ENCODE measurements at places on chromosomes 16 and 17.

- DNase-seq = peak; percentile 34
Observed at GRCh38 chr16:68190736-68191510, 45.0 kb downstream of the ESRP2 start.

GRCh38 chr17:27541301-27542023 is 85.2 kb downstream of the KSR1 start:
- DNase-seq = no peak

GRCh38 chr16:54974367-54974766 is 43.7 kb downstream of the IRX5 start:
- no peak for DNase-seq

GRCh38 chr17:63974594-63975192 is 2.0 kb upstream of the SCN4A start:
- DNase-seq = peak; percentile 89

DNA sequence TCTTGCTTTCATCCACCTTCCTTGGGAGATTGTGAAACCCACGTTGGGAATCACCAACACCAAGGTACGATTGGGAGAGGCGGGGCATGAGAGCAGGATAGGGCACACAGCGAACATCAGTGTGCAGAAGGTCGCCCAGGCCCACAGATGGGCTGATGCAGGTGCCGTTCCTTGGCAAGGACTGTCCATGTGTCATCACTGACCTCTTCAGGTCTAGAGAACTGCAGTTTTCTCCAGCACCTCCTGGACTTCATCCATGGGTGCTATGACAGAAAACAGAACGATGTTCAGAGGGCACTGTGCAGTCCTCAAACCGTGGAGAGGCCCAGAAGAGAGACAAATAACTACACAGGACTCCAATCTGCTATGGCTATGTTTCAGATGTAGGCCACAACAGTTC is 23.9 kb upstream of the TAT start:
- DNase-seq = no peak

GRCh38 chr16:17364319-17365210 is 106.2 kb downstream of the XYLT1 start:
- DNase-seq = peak; percentile 96

GRCh38 chr17:2707721-2708584 is 3.6 kb downstream of the CLUH start:
- peak; percentile 40 for DNase-seq

DNA sequence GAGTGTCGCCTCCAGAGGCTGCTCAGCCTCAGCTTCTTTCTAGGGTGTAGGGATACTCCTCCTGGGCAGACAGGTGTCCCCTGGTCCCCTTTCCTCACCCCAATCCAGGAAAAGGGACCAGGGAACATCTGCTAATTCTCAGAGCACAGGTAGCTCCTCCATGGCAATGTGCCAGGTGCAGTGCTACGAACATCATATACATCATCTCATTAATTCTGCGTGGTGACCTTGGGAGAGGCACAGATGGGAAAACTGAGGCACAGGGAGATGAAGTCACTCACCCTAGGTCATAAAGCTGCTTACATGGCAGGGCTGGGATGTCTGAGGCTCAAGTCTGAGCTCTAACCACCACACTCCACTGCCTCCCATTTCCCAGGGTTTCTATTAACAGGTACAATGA is 11.7 kb downstream of the HDAC5 start:
- DNase-seq = no peak

GRCh38 chr16:648071-648780 is 939 bp upstream of the WDR90 start:
- peak; percentile 61 for DNase-seq

- DNase-seq = no peak
Observed at GRCh38 chr17:38571833-38572668, 33.7 kb downstream of the SRCIN1 start.

DNA sequence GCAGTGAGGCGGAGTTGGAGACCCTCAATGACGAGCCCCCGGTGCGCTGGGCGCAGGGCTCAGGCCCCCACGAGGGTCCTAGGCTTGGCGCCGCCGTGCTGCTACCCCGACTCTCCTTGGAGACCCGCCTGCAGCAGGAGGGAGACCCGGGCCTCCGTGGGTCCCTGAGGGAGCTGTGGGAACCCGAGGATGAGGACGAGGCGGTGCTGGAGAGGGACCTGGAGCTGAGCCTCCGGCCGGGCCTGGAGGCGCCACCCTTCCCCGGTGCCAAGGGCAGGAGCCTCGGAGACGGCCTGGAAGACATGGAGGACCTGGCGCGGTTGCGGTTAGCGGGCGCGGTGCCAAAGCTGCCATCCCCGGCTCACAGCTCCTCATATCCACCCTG is 2.3 kb downstream of the MYO15B start:
- DNase-seq = no peak

GRCh38 chr16:77991701-77992100 is 30.6 kb upstream of the CLEC3A start:
- DNase-seq = no peak

DNA sequence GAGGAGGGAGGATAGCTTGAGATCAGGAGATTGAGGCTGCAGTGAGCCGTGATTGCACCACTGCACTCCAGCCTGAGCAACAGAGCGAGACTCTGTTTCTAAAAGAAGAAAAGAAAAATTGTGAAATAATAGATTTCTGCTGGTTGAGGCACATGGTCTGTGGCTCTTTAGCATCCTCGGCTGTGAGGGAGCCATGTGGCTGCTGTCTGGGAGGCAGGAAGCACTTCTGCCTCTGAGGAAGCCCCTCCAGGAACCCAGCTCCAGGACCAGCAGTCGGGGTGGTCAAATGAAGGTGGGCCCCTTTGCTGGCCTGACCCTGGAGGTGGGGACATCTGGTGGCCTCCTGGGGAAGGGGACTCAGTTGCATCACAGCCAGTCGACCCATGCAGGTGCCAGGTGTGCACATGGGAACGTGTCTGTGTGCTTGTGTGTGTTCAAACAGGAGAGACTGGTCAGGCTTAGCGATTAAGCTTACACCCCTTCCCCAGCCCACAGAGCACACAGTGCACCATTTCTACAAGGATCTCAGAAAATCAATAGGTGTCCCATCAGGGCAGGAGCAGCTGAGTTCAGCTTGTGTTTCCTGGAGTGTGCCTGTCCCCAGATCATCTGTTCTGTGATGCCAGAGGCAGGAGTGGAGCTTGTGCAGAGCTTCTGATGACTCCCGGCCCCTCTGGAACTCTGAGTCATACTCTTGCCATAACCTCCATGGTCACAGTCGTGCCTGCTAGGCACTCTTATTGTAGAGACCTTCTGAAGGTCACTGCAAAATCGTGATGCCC is 24.3 kb upstream of the MGAT5B start:
- peak; percentile 26 for DNase-seq

GRCh38 chr16:86073103-86073625 is 174.2 kb downstream of the IRF8 start:
- DNase-seq = no peak

- no peak for DNase-seq
Observed at GRCh38 chr17:63452962-63453551, 7.0 kb upstream of the CYB561 start.

DNA sequence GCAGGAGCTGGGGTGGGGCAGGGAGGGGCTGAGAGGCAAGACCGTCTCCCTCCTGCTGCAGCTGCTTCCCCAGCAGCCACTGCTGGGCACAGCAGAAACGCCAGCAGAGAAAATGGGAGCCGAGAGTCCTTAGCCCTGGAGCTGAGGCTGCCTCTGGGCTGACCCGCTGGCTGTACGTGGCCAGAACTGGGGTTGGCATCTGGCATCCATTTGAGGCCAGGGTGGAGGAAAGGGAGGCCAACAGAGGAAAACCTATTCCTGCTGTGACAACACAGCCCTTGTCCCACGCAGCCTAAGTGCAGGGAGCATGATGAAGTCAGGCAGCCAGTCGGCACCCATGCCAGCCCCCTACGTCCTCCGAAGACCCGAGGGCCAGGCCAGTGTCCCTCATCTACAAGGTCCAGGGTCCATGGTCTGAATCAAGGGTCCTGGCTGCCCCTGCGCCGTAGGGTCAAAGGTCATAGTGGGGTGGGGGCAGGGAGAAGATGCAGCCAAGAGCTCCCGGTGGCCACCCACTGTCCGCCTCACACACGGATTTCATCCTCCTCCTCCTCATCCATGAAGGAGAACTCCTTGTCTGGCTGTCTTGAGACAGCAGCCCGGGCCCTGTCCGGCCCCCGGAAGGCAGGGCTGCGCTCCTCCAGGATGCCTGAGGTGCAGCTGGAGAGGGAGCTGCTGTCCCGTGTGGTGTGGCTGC is 23.4 kb upstream of the CPSF4L start:
- no peak for DNase-seq

- DNase-seq = peak; percentile 73
Observed at GRCh38 chr17:64150237-64151015, 20.5 kb upstream of the ERN1 start.

- no peak for DNase-seq
Observed at GRCh38 chr17:82348866-82349265, 10.2 kb upstream of the TEX19 start.

DNA sequence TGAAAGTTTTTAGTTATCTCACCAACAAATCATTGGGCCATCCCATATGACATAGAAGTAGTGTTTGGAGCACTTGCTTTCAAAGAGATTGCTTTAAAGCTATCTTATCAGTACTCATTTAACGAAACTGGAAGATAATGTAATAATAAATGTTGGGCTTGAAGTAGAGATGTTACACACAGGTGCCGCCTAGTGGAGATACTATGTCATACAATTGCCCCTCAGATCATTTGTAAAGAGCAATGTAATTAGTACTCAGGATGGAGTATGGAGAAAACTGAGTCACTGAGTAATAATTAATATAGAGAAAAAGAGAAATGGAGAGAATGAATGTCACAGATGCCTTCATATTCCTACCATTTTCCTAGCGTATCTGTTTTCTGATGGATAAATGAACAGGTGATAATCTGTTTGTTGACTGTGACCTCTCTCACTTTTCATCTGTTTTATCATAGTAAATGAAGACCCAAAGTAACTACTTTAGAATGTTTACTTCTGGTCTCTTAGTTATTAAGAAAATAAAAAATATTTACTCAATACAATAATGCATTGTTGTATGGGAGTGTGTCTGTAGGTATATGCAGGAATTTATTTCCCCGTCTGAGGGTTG is 80.4 kb downstream of the EFCAB5 start:
- DNase-seq = peak; percentile 76

All from GM23248 (cell line).